ENCODE measurements at places on chromosomes 4 and X.

GRCh38 chrX:57044245-57044644 lies 48.9 kb upstream of the SPIN3 start:
- DNase-seq: no peak

GRCh38 chr4:171142639-171143038 lies 670.6 kb upstream of the GALNTL6 start:
- no peak for DNase-seq

DNA sequence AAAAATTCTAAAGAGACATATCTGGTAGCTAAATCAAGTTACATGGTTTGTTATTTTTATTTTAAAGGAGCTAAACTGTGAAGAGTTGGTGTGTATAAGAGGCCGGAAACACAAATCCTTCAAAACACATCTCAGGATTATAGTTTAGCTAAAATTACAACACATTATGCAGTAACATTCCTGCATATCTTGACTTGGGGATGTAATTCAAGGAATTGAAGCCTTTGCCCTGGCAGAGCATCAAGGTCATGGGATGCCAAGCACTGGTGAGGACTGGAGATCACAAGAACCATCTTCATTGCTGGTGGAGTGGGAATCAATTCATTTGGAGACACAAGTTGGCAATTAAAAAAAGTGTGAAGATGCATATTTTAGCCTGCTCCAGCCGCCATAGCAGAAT lies 86.8 kb upstream of the LSM6 start:
- DNase-seq: no peak

DNA sequence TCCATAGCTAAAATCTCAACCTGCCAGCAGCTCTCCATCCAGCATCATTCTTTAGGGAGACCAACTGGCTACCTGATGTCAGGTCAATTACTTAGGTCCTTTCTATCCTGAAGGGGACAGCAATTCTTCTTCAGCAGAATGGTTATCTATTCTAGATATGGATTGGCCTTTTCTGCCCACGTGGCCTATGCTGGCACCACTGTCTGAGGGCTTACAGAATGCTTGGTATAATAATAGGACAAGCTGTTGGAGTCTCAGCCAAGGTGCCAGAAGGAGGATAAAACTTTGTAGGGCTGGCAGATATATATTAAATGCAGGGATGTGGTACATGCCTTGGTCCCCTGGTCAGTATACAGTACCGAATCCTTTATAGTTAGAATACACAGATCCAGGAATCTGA lies 89.8 kb upstream of the C1GALT1C1 start:
- no peak for DNase-seq

DNA sequence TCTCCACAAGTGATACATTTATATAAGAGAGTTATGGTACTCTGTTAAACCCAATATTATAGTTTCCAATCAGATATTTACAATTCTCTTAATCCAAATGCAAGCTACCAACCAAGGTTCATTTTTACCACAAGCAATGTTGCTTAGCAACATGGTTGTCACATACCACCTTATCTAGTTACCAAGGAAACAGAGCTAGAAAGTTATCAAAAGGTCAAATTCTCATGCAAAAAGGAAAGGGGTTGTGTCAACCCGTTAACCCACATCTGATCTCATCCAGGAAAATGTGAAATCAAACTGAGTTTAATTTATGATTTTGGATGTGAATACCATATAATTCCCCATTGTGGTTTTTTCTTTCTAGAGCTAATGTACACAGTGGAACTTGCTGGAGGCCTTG lies 274.1 kb upstream of the MAGEB2 start:
- peak; percentile 23 for DNase-seq

GRCh38 chrX:54358424-54359211 lies 772 bp upstream of the WNK3 start:
- peak; percentile 83 for DNase-seq

GRCh38 chr4:43316813-43317212 lies 424.3 kb downstream of the GRXCR1 start:
- no peak for DNase-seq

- no peak for DNase-seq
Observed at GRCh38 chr4:6128221-6128850, 72.0 kb downstream of the JAKMIP1 start.

- DNase-seq: no peak
Observed at GRCh38 chr4:147535124-147535523, 54.2 kb downstream of the EDNRA start.

- no peak for DNase-seq
Observed at GRCh38 chrX:129693354-129693753, 38.6 kb upstream of the APLN start.

DNA sequence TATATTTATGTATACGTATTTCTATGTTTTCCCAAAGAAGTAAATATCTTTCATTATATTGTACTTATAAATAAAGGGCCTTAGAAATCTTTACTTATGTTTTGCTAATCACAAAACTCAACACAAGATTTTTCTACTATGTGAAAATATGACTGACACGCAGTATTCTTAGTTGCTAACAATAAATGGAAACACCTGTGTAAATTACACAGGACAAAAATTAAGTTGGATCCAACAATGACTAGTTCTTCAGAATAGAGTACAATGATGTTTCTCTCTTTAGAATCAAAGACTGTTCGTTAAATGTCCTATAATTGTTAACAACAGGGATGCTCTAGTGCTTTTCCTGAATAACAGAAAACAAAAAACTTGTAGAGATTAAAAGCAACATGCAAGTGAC lies 96.1 kb downstream of the PPP3CA start:
- no peak for DNase-seq

DNA sequence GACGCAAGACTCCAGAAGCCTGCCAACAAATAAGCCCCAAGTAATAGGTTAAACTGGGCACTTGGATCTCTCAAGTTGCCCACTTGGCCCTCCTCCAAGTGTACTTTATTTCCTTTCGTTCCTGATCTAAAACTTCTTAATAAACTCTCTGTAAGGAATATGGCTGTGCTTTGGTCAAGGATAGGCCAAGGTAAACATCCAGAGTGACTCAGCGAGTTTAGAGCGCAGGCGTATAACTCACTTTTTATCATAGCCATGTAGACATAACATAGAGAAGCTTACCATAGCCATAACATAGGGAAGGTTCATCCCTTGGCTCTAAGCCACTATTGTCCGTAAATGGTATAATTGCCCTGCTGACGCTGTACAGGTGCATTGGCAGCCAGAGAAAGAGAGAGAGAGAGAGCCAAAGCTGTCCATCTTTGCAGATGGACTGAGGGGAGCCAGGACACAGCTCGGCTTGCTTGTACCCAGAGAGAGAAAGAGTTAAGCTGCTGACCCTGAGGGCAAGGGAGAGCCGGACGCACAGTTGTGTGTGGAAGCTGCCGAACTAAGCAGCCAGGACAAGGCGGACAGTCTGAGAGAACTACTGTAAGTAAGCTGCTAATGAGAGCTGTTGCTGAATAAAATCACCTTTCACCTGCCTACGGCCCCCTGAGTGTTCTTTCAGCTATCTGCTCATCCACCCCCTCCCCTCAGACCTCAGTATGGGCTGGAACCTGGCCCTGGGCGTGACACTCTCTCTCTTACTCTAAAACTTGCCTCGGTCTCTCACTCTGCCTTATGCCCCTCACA lies 1.8 kb downstream of the TLR1 start:
- DNase-seq: no peak

- DNase-seq: no peak
Observed at GRCh38 chrX:96997196-96997595, 113.5 kb downstream of the RPA4 start.

GRCh38 chr4:183430317-183430993 lies 14.0 kb upstream of the CDKN2AIP start:
- DNase-seq: no peak

DNA sequence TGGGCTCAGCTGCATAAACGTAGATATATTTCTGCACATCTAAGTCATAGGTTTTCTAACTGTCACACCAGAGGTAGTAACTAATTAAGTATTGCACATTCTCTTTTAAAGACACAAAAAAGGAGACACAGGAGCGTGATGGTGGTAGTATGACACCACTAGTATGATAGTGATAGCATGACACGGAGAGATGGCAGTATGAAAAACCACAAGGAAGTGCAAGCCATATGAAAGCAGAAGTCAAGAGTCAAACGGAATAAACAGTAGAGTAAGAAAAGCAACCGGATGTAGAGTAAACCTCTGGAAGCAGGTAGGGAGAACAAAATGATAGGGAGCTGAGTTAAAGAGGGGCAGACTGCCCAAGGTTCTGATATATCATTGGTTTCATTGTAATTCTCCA lies 382.2 kb upstream of the INTU start:
- no peak for DNase-seq

GRCh38 chr4:155772459-155773195 lies 13.8 kb downstream of the GUCY1B1 start:
- peak; percentile 21 for DNase-seq

DNA sequence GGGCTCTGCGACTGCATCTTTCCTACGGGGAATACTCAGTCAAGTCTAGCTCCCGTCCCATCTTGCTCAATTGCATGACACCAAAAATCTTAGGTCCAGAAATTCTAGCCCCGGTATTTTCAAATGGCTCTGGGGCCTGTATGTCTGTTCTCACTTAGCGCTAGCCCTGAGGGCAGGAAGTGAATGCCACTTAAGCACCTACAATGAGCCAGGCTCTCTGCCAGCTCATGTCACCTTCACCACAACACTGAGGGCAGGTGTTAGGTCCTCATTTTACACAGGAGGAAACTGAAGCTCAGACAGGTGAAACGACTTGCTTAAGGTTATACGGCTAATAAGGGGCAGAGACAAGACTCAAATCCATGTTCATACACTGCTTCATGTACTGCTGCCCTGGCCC lies 282.8 kb downstream of the PPP1R2C start:
- DNase-seq: no peak

GRCh38 chrX:155031657-155032056 lies 5.0 kb downstream of the FUNDC2 start:
- DNase-seq: no peak

DNA sequence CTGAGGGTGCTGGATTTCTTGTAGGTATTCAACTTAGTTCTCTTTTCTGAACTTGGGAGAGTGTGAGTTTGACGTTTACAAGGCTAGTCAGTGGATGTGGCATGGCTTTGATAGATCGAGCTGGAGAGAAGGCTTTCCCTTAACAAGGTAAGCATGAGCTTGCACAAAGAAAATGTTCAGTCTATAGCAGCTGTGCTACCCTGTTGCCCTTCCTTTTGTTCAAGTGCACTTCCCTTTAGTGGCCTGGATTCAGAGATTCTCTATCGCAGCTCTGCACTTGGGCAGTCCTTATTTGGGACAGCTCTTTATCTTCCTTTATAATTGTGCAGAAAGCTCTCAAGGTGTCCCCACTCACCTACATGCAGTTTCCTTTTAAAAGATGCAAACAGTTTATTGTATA lies 198.0 kb downstream of the ARHGAP24 start:
- DNase-seq: no peak

DNA sequence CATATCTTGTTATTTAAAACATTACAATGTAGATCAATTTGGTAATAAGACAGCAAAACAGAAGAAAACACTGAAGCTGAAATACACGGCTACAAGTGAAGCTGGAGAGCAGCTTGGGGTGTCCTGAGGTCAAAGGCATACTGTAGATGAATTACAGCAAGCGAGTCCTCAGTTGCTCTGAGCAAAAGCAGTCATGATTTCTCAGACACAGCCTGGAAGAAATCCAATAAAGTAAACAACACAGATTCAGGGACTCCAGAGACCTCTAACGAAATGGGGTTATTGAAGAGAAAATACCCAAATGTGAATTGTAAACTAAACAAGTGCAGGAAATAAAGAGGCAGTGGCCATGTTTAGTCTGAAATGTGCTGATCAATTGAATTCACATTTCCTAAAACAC lies 324.4 kb downstream of the CAMK2D start:
- no peak for DNase-seq

DNA sequence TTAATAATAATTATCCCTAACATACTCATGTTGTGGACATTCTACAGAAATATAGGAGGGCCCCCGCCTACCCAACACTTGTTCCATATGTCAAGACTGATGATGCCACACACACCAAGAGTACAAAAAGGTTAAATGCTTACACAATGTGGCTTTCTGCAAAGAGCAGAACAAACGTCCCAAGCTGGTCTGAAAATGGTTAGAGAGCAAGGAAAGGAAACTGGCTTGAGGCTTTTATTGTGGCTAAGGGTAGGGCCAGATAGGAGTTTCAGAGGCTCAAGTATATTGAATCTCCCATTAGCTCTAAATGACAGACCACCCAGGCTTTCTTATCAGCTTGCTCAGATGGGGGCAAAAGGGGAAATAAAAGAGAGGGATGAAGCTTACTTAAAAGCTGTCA lies 134.1 kb upstream of the C1QTNF7 start:
- no peak for DNase-seq

- DNase-seq: peak; percentile 84
Observed at GRCh38 chr4:153204247-153204671, at the start of gene TRIM2. TRIM2 (plus strand) TSS chr4:153204443; CDS start chr4:153204531, 88 bp downstream.

- DNase-seq: no peak
Observed at GRCh38 chr4:24922416-24922815, 9.6 kb upstream of the CCDC149 start.

DNA sequence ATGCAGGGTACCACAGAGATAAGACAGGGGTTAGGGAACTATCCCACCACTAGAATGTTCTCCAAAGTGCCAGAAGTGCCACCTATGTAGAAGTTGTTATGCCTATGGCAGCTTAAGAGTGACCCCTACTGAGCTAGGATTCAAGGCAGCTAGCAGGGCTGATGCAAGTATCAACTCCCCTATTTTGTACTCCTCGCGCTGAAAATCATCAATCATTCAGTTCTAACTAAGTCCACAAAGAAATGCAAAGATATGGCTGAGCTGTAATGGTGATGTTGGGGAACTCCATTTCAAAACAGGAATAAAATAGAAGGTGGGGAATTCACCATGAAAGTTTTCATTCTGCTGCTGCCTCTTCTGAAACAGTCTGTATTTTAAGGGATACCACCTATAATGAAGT lies 13.8 kb downstream of the ACSL4 start:
- DNase-seq: no peak

DNA sequence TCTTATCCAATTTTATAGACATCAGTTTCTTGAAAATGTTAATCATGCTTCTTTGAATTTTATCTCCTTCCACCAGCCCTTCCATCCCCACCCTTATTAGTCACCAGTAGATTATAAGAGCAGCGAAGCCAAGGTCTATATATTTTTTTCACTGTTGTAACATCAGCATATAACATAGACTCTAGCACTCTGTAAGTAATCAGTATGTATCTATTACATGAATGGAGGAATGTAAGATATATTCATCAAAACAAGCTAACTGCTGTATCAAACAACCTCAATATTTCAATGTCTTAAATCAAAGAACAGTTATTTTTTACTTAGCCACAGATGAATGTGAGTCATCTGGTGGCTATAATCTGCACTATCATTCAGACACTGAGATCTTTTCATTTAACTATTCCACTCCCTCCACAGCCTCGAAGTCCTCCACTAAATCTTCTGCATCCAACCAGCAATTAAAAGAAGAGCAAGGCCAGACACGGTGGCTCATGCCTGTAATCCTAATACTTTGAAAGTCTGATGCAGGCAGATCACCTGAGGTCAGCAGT lies 178.9 kb downstream of the CENPC start:
- DNase-seq: peak; percentile 24

- peak; percentile 58 for DNase-seq
Observed at GRCh38 chr4:156779042-156779441, 192.6 kb downstream of the PDGFC start.

GRCh38 chr4:624705-625590 lies at the start of gene PDE6B:
PDE6B (plus strand) TSS chr4:625573; CDS start chr4:625627, 54 bp downstream.
- DNase-seq: peak; percentile 23

GRCh38 chr4:178427663-178428062 lies 985.4 kb upstream of the AGA start:
- DNase-seq: no peak
